ENCODE measurements at places on chromosomes 13 and 19.

GRCh38 chr19:791007-791566, 6.2 kb upstream of the PTBP1 start:
- H3K27me3 ChIP-seq, result peaks cover 4% of the 10 kb centered on the region
- H3K27ac ChIP-seq, result no peak overlapping the region
- H3K4me1 ChIP-seq, result peaks cover 9% of the 10 kb centered on the region
- DNase-seq, result no peak
- H3K4me3 ChIP-seq, result no peak overlapping the region

GRCh38 chr13:50275392-50276063, 260.3 kb downstream of the KCNRG start:
- H3K4me1 ChIP-seq, result no peaks in the 10 kb centered on the region
- DNase-seq, result no peak
- H3K27me3 ChIP-seq, result peaks cover 12% of the 10 kb centered on the region

DNA sequence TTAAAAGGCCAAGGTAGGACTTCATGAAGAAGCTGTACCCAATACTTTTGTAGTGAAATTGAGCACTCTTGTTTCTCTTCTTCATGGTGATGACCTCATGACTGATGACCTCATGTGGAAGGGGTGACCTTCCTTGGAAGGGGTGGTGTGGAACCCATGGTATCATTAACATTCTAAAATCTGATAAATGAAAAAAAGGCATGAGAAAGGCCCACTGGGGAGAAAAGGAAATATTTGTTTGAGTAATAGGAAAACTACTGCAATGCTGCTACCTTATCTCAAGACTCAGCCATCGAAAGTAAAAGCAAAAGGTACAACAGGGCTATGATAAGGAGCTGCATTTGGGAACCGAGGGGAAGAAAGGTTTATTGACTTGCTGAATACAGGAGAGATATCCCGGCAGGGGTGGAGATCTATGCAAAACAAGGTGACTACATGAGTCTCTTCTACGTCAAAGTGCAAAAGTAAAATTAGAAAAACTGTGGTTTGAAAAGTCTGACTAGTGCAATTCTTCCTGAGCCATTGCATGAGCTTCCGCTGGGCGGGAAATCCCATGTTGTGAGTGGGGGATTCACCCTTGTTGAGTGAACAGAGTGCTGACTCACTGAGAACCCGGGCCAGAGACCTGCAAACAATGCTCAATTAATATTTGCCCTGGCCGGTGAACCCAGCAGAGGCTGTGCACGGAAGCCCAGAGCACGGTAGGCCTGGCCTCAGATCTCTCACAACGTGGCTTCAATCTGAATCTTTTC, 138.9 kb upstream of the RFC3 start:
- peak; percentile 45 for DNase-seq
- peak overlapping the region; percentile 18 for H3K4me3 ChIP-seq
- no peaks in the 10 kb centered on the region for H3K36me3 ChIP-seq
- no peaks in the 10 kb centered on the region for H3K27me3 ChIP-seq

- H3K27me3 ChIP-seq, result no peaks in the 10 kb centered on the region
- H3K4me1 ChIP-seq, result peaks cover 17% of the 10 kb centered on the region
- DNase-seq, result peak; percentile 85
- H3K27ac ChIP-seq, result peak within 1 kb of the TSS; percentile 93
- H3K4me3 ChIP-seq, result peak within 1 kb of the TSS; percentile 88
- peaks cover 73% of the 10 kb centered on the region for H3K36me3 ChIP-seq
These were observed at the start of gene ZNF577 for GRCh38 chr19:51887522-51888498. TSS of gene ZNF577 (minus strand) at chr19:51887951. CDS start at chr19:51880382, 7,569 bp downstream.

DNA sequence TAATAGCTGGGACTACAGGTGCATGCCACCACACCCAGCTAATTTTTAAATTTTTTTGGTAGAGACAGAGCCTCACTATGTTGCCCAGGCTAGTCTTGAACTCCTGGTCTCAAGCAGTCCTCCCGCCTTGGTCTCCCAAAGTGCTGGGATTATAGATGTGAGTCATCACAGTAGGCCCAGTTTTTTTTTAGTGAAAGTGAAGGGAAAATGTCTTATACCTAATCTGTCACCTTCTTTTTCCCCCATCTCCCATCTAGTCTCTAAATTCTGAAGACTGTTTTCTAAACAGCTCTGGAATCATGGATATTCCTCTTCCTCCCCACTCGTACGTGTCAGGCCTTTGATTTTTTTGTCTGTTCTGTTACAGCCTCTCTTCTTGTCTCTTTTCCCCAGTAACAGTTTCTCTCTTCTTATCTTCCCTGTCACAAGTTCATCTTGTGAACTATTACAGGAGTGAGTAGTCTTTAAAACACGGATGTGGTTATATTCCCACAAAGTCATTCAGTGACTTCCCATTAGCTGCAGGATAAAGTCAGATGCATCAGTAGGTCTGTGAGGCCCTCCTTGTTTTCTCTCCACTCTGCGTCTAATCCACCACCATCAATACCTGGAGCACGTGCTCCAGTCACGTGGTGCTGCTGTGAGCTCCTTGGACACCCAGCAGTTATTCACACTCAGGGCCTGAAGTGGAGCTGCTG, 2.9 kb downstream of the CDC16 start:
- peaks cover 38% of the 10 kb centered on the region for H3K4me1 ChIP-seq
- no peaks in the 10 kb centered on the region for H3K27me3 ChIP-seq
- peak overlapping the region; percentile 0 for H3K27ac ChIP-seq
- no peak for DNase-seq
